ENCODE measurements at places on chromosomes 7 and 10. TPM values are rescaled to one million over a fixed set of nuclear protein-coding genes. Genes with fewer than 3 reads are reported as not detected.

Gene TMEM139
- total RNA-seq: not detected

Gene MRC1
- 13.6 TPM for total RNA-seq

DNA sequence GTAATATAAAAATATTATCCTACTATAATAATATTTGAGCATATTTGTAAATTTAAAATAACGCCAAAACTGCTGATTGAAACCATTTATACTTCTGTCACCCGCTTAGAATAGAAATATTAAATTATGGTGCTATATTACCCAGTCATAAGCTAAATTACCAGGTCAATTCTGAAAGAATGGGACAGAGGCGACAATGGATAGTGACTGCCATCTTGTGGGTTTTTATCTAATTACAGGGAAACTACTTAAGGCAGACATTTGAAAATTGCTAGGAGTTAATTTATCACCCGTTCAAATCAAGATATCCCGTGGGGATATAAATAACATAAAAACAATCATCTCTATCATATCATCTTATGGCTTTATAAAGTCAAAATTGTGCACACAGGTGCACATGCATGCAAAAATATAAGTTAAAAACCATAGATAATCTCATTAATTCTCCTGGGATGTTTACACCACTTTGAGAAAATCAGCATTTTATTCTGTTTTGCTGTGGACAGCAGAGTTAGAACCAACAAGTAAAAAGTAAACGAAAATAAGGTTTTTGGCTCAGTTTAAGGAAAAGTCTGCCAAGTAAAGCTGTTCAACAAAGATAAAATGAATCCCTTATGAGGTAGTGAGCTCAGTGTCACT lies 41.3 kb upstream of the HPSE2 start:
- H3K4me3 ChIP-seq: no peak overlapping the region
- no peaks in the 10 kb centered on the region for H3K27me3 ChIP-seq
- no peaks in the 10 kb centered on the region for H3K4me1 ChIP-seq
- H3K36me3 ChIP-seq: no peaks in the 10 kb centered on the region

Gene EPHA1
- not detected for total RNA-seq

DNA sequence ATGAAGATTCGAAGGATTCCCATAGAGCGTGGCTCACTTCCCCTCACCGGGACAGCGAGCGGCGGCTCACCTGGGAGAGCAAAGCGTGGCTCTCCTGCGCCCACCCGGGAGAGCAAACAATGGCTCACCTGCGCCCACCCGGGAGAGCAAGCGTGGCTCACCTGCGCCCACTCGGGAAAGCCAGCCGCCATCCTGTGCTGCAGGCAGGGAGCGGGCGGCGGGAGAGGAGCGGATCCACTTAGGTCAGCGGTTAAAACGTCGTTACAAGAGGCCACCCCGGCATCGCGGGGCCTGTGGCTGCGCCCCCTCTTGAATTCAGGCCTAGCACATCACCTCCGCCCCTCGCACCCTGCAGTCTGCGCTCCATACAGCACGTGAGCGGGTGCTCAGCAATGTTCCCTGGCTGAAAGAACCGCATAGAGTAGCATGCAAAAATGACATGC lies 461 bp upstream of the FIGNL1 start:
- no peaks in the 10 kb centered on the region for H3K27me3 ChIP-seq
- H3K4me1 ChIP-seq: peaks cover 16% of the 10 kb centered on the region
- no peaks in the 10 kb centered on the region for H3K36me3 ChIP-seq

Gene EPDR1
- total RNA-seq: 60.2 TPM

GRCh38 chr10:89808842-89809241 lies 107.5 kb downstream of the KIF20B start:
- no peak overlapping the region for H3K4me3 ChIP-seq
- no peak for DNase-seq
- H3K4me1 ChIP-seq: no peaks in the 10 kb centered on the region
- H3K36me3 ChIP-seq: no peaks in the 10 kb centered on the region
- H3K27ac ChIP-seq: no peak overlapping the region
